ENCODE measurements at places on chromosomes 13 and 19.
A peak's percentile ranks its signal among the peaks of the same experiment; 100 is the strongest.

DNA sequence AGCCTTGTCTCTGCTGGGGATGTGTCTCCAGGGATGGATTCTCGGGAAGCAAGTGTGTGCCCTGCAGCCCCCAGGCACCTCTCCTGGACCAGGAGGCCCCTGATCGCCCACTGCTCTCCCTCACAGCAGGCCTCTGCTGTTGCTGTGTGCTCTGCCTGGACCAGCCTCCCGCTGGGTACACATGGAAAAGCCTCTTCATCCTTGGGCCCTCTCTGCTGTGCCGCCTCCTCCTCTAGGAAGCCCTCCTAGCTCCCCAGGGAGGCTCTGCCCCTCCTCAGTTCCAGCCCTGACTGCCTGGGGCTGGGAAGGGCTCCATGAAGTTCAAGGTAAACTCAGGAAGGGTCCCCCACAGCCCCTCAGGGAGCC is 12.0 kb downstream of the NDUFA11 start:
- no peak for DNase-seq

- peak; percentile 94 for DNase-seq
Measured at GRCh38 chr19:12793290-12794195, 2.3 kb downstream of the JUNB start.

- DNase-seq = no peak
Measured at GRCh38 chr19:35986664-35987570, 8.1 kb upstream of the SDHAF1 start.

- no peak for DNase-seq
Measured at GRCh38 chr13:32737111-32737571, 150.9 kb downstream of the PDS5B start.

DNA sequence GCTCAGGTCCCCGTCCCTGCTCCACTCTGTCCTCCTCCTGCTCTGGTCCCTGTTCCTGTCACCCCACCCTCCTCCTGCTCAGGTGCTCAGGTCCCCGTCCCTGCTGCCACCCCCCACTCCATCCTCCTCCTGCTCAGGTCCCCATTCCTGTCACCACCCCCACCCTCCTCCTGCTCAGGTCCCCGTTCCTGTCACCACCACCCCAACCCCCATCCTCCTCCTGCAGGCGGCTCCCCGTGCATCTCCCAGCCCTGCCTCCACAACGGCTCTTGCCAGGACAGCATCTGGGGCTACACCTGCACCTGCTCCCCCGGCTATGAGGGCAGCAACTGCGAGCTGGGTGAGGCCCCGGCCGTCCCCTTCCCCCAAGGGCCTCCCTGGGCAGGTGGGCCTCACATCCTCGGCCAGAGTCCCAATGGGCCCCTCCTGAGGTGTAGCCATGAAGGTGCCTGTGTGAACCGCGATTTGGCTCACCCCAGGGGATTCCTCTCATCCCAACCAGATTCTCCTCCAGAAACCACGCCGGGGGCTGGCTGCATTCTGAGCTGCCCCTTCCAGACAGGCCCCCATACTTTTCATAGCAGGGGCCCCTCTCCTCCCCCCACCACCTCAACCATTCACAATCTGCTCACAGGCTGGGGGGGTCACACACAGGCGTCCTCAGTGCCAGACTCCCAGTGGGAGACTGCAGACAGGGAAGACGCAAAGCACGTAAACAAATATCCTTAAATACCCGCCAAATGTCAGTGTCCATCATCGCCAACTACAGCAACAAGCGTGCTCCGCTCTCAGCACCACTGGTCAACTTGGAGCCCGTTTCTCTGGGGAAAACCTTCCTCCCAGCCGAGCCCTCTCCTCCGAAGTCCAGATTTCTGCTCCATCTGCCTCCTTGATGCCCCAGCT is 4.6 kb downstream of the PROZ start:
- DNase-seq = peak; percentile 7

DNA sequence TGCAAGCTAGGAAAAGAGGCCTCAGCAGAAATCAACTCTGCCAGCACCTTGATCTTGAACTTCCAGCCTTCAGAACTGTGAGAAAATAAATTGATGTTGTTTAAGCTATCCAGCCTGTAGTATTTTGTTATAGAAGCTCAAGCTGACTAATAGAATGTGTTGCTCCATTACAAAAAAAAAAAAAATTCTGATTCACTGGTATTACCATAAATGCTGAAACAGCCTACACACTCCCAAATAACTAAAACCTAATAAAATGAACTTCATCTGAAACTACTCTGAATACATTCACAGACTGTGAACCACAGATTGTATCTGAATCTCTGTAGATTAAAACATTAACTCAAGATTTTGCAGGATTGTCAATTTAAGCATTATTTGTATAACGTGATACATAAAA is 49.5 kb downstream of the RAP2A start:
- no peak for DNase-seq

GRCh38 chr19:18637673-18638630 is 1.1 kb downstream of the KLHL26 start:
- peak; percentile 57 for DNase-seq

DNA sequence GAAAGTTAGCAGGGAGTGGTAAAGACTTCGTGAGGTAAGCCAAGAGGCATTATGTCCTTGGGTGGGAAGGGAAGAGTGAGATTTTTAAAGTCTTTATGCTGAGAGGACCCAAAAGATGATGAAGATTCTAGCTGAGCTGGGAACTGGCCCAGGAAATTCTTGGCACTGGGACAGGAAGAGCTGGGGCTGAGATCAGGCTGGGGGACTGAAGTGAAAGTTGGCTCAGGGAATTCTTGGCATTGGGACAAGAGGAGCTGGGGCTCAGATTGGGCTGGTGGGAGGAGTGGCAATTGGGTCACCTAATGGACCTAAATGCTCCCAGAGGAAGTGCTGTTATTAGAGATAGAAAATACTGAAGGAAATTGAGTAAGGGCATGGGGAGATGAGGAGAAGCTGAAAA is 8.8 kb downstream of the SCEL start:
- DNase-seq = peak; percentile 54

DNA sequence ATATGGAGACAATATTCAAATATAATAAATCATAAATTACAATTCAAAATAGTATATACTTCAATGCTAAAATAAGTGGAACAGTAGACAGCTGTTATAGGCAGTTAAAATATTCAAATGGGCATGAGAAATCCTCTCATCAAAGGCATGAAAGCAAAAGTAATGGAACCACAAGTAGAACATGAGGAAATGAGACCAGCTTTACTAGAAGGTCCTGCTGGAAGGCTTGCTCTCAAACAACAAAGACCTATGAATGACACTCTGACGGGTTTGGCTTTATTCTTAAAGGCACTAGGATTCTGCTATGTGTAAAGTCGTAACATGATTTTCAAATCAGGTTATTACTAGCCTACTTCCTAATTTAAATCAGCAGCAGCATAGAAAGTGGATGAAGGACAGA is 148.1 kb downstream of the VWA8 start:
- no peak for DNase-seq

GRCh38 chr13:44574466-44574855 is 1.7 kb downstream of the TSC22D1 start:
- DNase-seq = no peak

- no peak for DNase-seq
Measured at GRCh38 chr13:60351326-60351725, 45.7 kb upstream of the TDRD3 start.

- DNase-seq = peak; percentile 78
Measured at GRCh38 chr19:14536926-14537692, 7.7 kb downstream of the TECR start.

GRCh38 chr13:110236431-110236830 is 70.5 kb downstream of the COL4A1 start:
- DNase-seq = no peak

DNA sequence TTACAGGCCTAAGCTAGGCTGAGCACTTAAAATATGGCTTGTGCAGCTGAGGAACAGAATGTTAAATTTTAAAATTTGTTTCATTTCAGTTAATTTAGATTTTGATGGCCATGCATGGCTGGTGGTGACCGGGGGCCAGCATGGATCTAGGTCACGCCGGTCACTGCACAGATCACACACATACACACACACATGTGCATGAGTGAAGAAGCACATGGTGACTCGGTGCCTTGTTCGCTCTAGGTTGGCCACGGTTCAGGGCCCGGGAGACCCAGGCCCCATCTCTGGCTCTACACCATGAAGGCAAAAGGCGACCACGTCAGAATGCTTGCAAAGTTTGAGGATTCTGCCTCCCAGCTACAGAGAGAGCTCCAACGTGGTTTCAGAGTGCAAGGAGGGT is 28.0 kb downstream of the ZFR2 start:
- DNase-seq = no peak

DNA sequence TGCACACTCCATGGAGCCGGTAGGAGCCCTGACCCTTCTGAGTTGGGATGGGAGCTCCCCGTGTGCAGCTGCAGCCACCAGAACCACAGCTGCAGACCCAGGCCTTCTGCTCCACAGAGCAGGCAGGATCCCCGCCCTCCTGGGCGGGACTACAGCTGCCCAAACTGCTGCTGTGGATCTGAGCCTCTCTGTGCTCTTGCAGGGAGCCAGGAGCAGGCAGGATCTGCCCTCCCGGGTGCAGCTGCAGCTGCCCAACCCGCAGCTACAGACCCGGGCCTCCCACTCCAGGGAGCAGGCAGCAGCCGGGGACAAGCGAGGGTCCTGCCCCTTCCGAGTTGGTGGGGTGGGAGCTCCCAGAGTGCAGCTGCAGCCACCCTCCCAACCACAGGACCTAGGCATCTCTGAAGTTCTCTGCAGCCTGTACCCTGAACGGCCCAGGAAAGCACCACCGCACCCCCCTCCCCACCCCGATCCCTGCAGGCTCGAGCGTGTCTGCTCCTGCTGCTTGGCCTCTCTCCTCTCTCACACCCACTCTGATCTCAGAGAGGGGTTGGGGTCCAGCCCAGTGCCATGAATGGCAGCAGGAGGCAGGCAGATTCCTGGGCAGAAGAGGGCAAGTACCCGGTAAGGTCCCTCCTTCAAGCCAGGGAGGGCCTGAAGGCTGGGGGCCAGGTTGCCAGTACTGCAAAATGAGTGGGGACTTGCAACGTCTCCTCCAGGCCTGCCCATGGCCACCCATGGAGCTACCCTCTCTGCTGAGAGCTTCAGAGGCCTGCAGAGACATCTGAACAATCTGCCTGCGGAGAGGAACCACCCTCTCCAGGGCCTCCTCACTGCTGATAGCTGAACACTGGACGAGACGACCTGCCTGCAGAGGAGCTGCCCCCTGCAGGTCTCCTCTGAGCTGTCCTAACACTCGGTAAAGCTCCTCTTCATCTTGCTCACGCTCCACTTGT is 16.4 kb upstream of the EMP3 start:
- DNase-seq = no peak

DNA sequence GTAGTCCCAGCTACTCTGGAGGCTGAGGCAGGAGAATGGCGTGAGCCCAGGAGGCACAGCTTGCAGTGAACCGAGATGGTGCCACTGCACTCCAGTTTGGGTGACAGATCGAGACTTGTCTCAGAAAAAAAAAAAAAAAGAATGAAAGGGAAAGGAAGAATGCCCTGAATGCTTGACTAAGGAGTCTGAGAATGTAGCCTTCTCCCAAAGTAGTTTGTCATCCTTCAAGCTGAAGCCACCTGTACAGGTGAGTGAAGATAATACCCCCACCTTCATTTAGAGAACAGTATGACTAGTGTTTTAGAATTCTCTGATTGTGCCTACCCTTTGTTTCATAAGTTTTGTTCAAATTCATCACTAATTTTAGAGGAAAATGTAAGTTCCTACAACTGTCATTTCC is 5.9 kb downstream of the RCBTB1 start:
- DNase-seq = no peak

GRCh38 chr13:45899406-45899805 is 47.9 kb upstream of the SIAH3 start:
- no peak for DNase-seq

- DNase-seq = no peak
Measured at GRCh38 chr19:14377883-14378328, 3.3 kb upstream of the ADGRE5 start.

GRCh38 chr13:99743094-99743493 is 228.5 kb downstream of the ZIC5 start:
- no peak for DNase-seq

DNA sequence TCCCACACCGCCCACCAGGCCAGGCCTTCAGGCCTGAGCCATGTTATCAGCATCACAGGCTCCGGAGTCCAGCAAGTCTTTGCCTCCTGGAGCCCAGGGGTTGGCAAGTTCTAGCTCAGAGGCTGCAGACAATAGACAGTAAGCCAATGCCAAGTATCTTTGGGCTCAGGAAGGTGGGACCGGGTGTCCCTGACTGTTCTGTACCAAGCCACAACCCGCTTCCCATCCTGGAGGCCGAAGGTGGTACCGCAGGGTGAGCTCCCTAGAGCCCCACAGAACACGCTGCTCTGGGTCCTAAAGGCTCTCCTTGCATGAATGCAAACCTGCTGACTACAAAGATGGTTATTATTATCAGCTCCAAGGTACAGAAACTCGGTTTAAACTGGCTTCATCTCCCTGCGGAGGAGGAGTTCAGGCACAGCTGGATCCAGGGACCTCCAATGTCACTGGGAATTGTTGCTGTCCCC is 5.5 kb upstream of the FSTL3 start:
- DNase-seq = no peak

- no peak for DNase-seq
Measured at GRCh38 chr13:75362026-75362425, 119.9 kb downstream of the TBC1D4 start.

GRCh38 chr19:12667731-12668302 is 1.2 kb downstream of the WDR83 start:
- DNase-seq = no peak

DNA sequence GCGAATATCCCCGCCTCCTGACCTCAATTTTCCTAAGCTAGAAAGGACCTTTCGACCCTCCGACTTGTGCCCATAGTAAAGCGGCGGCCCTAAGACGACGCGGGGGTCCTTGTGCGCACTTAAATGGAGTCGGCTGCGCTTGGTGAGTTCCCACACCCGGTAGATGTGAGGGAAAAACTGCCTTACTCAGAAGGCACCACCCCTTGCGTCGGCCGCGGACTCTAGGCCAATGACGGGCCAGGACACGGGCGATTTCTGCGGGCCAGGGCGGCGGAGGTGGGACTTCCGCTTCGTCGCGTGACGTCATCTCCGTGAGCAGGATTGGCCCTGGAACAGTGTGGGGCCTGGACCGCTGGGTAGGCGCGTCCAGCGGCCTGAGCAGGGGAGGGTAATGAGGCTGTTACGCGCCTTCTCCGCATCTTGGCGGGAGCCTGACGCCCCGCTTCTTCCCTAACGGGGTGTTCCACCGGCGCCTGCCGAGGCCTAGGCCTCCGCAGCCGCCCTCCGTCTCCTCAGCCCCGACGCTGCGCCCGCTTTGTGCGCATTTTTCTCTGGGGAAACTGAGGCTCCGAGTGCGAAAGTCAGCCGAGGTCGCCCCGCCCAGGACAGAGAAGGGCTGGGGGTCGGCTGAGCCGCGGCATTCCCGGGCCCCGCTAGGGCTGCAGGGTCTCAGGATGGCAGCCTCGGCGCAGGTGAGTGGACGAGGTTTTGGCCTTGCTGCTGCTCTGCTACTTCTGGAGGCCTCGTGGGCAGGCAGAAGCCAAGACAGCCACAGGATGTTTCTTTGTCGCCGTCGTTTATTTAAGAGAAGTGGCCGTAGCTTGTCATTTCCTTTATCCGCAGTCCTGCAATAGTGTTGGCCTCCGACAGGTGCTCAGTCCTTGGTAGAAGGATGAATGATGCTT is at the start of gene ZNF543:
Gene ZNF543 (plus strand): TSS at position 293 of the 905 bp plus-strand sequence. CDS start 382 bp downstream, at position 675.
- DNase-seq = peak; percentile 95

GRCh38 chr19:45144431-45145269 is 16.1 kb downstream of the NKPD1 start:
- DNase-seq = no peak

GRCh38 chr13:94609196-94609595 is 7.5 kb downstream of the GPR180 start:
- no peak for DNase-seq

- DNase-seq = no peak
Measured at GRCh38 chr19:6481541-6482342, at the start of gene DENND1C. Gene DENND1C (minus strand): TSS chr19:6481787. CDS start chr19:6481695, 92 bp downstream.

- no peak for DNase-seq
Measured at GRCh38 chr19:11345122-11345803, 805 bp downstream of the TMEM205 start.

- DNase-seq = no peak
Measured at GRCh38 chr13:27789495-27790303, 2.6 kb upstream of the GSX1 start.
